MCF 10A (cell line): ENCODE measurements at places on chromosomes 1 and 21. TPM values are rescaled to one million over a fixed set of nuclear protein-coding genes. Genes with fewer than 3 reads are reported as not detected.

Gene TCHH
- 0.12 and 0.22 TPM in 2 replicates for total RNA-seq

Gene RCSD1
- total RNA-seq = 0.16 and 0.27 TPM in 2 replicates

Gene GBP3
- 19.4 and 20.1 TPM in 2 replicates for total RNA-seq

Gene RAB25
- total RNA-seq = 1.6 and 5.5 TPM in 2 replicates

Gene AMY2A
- not detected in 2 replicates for total RNA-seq

Gene MPZ
- total RNA-seq = 0.29 and 0.37 TPM in 2 replicates

Gene HLX
- 2.1 and 2.3 TPM in 2 replicates for total RNA-seq

Gene HEYL
- not detected in 2 replicates for total RNA-seq

Gene UBASH3A
- not detected in 2 replicates for total RNA-seq

Gene SYT14
- 0.79 and 1.4 TPM in 2 replicates for total RNA-seq

Gene KAZN
- 3.3 and 4.2 TPM in 2 replicates for total RNA-seq

Gene KIF21B
- 9.5 and 12.7 TPM in 2 replicates for total RNA-seq

Gene WNT9A
- 2.6 and 6.6 TPM in 2 replicates for total RNA-seq

Gene C1orf87
- not detected in 2 replicates for total RNA-seq

Gene CD52
- not detected in 2 replicates for total RNA-seq

Gene DCST1
- total RNA-seq = 0.21 and 0.42 TPM in 2 replicates

Gene BRINP3
- 0.26 and 0.34 TPM in 2 replicates for total RNA-seq

Gene SYNC
- 1.1 and 1.9 TPM in 2 replicates for total RNA-seq

Gene C1QC
- not detected in 2 replicates for total RNA-seq

Gene CTNNBIP1
- total RNA-seq = 31.3 and 31.4 TPM in 2 replicates

Gene TCP10L
- total RNA-seq = not detected in 2 replicates

Gene OR2M3
- total RNA-seq = not detected in 2 replicates

Gene FNDC5
- total RNA-seq = not detected in 2 replicates

Gene SH2D2A
- 19.2 and 27.9 TPM in 2 replicates for total RNA-seq

Gene GJA9
- not detected in 2 replicates for total RNA-seq
